NCI-H1105 (cell line): ENCODE measurements at places on chromosomes 1 and 21.

DNA sequence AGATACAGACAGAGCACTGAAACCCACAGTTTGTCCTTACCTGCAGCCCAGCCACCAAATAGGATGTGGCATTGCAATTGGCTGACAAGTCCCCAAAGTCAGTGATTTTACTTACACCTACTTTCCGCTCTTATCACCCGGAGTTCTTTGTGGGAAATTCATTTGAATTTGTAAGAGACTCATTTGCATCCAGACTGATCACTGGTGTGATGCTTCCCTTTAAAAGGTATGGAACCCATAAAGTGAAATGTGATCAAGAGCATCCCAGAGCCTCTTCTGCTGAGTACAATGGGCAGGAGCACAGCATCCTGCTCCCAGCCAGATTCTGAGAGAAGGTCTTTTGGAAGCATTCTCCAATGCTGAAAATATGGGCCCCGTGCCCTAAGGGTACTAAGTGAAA lies 161.4 kb downstream of the DAB1 start:
- DNase-seq: no peak

GRCh38 chr1:148318904-148319242 lies 164.2 kb downstream of the PPIAL4G start:
- no peak for DNase-seq

DNA sequence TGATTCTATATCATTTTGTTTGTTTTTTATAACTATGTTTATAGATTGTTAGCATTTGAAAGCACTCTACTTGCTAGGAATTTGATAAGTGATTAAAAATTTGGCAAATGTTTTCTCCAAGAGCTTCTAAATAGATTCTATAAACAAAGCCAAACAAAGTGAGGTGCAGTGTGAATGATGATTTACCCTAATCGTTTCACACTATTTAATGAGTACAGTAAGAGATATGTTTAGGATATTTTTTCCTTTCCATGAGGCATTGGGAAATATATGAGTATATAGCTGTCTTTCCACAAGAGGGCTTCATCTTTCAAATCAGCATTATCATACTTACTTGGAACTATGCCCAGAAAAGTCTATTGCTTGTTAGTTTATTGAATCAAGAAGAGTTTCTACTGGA lies 277.0 kb upstream of the BRINP3 start:
- DNase-seq: peak; percentile 95

DNA sequence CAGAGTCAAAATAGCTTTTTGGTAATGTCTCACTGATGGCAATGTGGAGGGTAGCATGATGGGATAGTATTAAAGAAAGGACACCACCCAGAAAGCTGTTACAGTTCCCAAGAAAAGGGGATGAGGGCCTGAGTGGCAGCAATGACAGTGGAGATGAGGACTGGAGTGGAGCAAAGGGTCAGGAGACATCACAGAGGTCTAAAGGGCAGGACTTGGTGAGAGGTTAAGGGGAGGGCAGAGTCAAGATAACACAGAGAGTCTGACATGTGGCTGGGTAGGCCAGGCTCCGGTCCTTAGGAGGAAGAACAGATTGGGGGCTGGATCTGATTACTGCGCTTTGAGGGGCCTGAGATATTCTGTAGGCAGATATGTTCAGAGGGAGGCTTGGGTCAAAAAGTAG lies 19.3 kb downstream of the ELF3 start:
- DNase-seq: no peak

- no peak for DNase-seq
These were observed 171.2 kb upstream of the NR5A2 start for GRCh38 chr1:199856216-199856780.

DNA sequence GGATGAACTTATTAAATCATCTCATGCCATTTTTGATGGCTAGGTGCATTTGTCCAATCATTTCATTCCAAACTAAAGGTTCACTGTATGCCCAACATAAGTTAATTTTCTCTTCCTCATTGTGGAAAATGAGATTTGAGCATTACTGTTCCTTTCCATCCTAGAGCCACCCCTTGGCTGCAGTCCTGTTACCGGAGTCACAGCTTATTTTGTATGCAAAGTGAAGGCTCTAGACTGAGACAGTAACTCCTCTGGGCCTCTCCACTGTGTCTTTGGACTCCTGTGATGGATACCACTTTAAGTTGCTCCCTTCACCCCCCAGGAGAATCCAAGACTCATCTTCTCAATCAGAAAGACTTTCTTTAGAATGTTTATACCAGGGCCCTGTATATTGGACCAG lies 59.7 kb downstream of the FGGY start:
- no peak for DNase-seq

DNA sequence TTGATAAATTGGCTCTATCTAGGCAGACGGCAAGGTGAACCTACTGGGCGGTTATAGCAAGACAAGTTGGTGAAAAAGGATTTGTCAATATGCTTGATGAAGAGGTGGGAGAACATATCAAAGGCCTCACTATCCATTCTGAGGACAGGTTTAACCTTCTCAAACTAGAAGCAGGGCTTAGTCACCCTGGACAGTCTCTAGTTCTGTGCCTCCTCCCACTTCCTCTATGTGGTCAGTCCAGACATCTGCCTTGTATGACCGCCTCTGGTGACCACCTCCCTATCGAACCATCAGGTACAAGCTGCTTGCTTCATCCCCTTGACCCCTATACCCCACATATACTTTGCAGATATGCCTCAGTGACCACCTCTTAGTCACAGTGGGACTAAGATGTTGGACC lies 2.3 kb upstream of the SCYL3 start:
- DNase-seq: no peak

- DNase-seq: no peak
These were observed 21.8 kb downstream of the B3GALT5 start for GRCh38 chr21:39634507-39634906.

DNA sequence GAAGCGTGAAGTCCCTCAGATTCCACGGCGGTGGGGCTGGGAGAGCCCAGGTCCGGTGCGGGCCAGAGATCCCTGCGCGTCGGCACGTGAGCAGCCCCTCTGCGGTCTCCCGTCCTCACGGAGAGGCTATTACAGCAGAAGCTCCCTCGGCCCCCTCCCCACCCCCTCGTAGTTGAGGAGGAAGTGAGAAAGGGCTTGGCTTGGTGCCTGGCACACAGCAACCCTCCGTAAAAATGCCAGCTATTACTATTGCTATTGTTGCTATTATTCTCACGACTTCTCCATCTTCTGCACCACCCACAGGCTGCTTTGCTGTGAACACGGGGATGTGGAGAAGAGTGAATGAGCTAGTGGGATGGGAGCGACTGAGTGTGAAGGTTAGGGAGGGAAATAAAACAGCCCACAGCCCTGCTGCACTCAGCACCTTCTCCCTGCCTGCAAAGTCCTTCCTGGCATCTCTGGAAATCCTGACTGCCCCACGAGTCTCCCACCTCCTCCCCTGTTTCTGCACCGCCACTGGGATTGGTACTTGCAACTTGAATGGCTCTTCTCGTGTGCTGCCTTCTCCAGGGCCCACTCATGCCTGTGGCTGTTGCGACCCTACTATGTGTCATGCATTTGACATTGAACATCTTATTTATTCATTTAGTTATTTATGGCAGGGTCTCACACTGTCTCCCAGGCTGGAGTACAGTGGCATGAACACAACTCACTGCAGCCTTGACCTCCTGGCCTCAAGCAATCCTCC lies 26.6 kb downstream of the ZBTB18 start:
- DNase-seq: no peak

- DNase-seq: peak; percentile 61
These were observed 132.4 kb downstream of the EDEM3 start for GRCh38 chr1:184622136-184622823.

DNA sequence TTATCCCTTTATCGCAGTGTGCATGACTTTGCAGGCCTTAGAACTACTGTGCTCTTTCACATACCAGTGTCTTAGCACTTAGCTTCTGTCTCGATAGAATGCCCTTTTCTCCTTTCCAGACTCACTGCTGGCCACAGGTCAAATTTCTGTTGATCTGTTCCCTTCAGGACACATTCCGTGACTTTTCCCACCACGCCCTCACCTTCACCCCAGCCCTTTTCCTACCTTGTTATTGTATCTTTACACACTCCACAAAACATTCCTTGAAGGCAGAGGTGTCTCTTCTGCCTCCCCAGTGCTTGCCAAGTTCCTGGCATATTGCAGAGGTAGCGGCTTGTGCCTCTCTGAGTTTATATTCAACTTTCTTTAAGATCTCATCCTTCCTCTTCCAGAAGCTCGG lies 3.7 kb upstream of the IGSF9 start:
- no peak for DNase-seq

- peak; percentile 75 for DNase-seq
These were observed at the start of gene NAXE for GRCh38 chr1:156591432-156592157. NAXE (plus strand) TSS chr1:156591776; CDS start chr1:156591805, 29 bp downstream.

DNA sequence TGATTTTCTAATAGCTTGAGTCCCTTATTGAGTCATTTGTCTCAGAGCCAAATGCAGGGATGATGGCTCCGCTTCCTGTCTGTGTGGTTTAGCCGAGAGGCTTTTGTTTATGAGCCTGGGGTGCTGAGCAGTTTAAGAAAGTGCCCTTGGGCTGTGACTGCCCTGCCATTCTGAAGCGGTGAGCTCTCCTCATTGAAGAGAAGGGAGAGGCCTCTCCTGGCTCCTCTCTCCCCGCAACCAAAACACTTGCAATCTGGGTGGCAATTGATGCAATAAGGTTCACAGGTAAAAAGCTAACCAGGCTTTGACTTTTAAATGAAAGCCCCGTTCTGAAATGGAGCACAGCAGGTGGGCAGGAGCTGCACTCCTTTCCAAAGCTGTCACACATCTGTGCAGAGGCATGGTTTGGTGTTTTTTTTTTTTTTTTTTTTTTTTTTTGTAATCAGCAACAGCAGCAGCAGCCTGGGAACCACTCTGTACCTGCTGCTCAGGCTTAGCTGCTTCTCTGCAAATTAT lies 403.7 kb downstream of the SIPA1L2 start:
- DNase-seq: no peak

GRCh38 chr1:9413071-9413876 lies 120.6 kb downstream of the SPSB1 start:
- DNase-seq: no peak

DNA sequence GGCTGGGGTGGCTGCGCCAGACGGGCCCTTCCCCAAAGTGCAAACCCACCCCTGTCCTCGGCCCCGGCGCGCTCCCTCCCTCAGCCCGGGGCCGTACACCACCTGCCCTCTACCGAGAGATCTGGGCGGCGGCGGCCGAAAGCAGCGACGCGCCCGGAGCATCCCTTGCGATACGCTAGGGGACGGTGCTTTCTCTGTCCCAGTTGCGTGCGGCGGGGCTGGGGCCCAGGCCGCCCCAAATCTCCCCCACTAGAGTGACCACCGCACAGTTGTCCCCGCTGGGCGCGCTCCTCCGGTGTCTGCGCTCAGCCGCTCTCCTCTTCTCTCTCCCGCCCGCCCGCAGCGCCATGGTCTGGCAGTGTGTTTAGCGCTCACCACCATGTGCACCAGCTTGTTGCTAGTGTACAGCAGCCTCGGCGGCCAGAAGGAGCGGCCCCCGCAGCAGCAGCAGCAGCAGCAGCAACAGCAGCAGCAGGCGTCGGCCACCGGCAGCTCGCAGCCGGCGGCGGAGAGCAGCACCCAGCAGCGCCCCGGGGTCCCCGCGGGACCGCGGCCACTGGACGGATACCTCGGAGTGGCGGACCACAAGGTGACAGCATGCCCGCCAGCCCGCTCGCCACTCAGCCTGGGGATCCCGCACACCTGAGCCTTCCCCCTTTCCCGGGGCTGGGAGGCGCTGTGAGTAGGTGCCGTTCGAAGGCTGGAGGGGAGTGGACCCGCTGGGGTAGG lies 1.0 kb downstream of the ST6GALNAC5 start:
- DNase-seq: no peak

DNA sequence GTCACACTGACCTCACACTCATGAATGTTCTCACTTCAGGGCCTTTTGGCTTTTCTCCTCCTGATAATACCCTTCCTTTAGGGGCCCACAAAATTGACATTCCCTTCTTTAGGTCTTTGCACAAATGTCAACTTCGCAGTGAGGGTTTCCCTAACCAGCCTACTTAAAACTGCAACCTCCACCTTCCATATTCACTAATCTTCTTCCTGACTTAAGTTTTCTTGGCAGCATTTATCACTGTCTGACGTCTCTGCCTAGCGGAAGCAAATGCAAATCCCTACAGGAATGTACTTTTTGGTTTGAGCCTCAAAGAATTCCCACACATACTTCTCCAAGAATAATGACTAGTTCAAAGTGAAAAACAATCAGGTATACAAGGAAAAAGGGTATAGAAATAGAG lies 32.8 kb downstream of the INTS7 start:
- DNase-seq: no peak

GRCh38 chr1:172673761-172674160 lies 14.9 kb downstream of the FASLG start:
- no peak for DNase-seq

DNA sequence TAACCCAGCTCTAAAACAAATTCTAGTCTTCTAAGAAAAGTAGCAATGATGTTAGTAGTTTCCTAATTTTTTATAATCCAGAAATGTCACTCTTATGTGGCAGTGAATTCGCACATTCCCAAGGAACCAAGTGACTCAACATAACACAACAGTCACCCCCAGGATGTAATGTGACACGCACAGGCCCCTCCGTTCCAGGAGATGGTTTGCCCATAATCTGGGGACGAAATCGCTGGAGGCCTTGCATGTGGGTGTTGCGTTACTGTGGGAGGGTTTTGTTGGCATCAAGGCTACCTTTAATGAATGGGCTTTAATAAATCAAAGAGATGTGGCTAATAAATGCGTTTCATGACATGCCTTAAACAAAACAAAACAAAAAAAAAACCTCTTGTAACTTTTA lies 50.9 kb downstream of the EVA1C start:
- no peak for DNase-seq

GRCh38 chr1:169648187-169648586 lies 18.3 kb upstream of the SELP start:
- no peak for DNase-seq

DNA sequence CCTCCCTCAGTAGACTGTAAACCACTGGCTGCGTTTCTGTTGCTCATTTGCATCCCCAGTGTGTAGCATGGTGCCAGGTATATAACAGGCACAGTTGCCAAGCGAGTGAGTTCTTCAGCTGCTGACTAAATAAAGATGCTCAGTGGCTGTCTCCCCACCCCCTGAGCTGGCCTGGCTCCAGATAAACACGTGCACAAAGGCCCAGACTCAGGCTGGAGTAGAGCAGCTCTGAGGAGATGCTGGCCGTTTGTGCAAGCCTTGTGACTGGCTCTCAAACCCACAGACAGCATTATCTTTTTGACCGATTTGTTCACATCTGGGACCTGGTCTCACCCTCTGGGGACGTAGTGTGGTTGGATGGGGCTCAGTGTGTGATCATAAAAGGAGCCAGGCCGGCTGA lies 7.1 kb downstream of the CHRNB2 start:
- peak; percentile 76 for DNase-seq

GRCh38 chr1:54971317-54971791 lies 9.1 kb upstream of the TMEM61 start:
- DNase-seq: no peak
